ENCODE measurements at places on chromosomes 5 and 9.

- no peak for DNase-seq
These were observed 16.3 kb downstream of the LRSAM1 start for GRCh38 chr9:127467621-127468020.

DNA sequence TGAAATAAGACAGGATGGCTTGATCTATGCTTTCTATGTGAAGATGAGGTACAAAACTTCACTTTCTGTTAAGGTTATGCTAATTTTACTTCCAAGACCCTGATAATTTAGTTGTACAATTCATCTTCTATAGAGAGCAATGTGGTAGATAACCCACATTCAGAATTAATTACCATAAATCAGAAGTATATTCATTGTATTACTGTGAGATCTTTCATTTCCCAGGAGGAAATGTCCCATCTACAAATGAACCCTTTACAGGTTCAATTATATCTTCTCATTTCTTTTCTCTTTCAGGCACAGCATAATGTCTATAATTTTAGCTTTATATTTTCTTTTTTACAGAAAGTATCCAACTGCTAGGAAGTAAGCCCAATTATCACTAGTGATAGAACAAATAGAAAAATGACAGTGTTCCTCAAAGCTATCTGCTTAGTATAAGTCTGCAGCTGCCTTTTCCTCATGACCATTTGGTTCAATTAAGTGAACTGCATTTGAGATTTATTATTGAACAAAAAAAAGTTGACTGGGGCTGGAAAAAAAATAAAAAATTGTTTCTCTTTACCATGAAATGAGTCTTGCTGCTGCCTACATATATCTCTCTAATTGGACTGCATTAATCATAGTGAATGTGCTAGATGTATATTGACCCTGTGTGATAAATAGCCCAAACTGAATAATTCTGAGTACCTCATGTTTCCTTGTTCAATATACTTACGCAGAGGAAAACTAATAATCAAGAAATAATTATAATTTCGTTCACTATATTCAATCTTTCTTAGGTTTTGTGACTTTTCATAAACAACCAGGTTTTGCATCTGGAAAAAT lies 1329.4 kb downstream of the PTPRD start:
- DNase-seq: no peak

DNA sequence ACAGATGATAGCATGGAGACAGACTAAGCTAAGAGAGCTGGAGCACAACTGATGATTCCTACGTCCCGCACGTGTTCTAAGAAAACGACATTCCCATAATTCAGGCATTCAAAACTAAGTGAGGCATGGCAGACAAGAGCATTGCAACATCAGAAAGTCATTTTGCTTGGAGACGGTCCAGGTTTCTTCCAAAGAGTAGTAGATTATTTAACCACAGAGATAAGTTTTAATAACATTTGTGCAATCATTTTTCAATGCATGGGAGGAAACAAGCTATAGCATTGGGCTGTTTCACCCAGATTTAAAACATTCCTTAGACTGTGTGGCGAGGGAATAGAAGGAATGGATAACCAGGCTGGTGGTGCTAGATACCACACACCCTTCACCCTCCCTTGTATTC lies 117.2 kb downstream of the APBA1 start:
- DNase-seq: no peak

- no peak for DNase-seq
These were observed 295.1 kb downstream of the BNC2 start for GRCh38 chr9:16575142-16575985.

- no peak for DNase-seq
These were observed 156.4 kb upstream of the IRX4 start for GRCh38 chr5:2039180-2039531.

GRCh38 chr5:164098531-164098930 lies 593.1 kb downstream of the MAT2B start:
- no peak for DNase-seq

DNA sequence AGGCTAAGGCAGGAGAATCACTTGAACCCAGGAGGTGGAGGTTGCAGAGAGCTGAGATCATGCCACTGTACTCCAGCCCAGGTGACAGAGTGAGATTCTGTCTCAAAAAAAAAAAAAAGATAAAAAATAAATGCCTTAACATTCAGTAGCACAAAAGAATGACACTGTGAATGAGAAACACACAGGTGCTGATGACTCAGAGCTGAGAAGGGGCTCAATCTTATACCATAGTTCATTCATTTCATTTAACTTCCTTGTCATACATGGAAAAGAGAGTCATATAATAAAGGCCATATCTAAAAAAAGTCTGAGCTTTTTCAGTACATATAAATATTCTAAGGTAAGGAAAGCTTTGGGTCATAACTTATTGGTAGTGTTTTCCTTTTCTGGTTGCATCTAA lies 40.6 kb downstream of the WWC1 start:
- DNase-seq: no peak
